ENCODE measurements at places on chromosomes 3 and 15.

- DNase-seq: no peak
Measured at GRCh38 chr3:66795365-66795764, 202.7 kb upstream of the KBTBD8 start.

- DNase-seq: no peak
Measured at GRCh38 chr3:143597774-143598652, 250.3 kb downstream of the SLC9A9 start.

- no peak for DNase-seq
Measured at GRCh38 chr3:35137612-35138011, 501.7 kb upstream of the ARPP21 start.

DNA sequence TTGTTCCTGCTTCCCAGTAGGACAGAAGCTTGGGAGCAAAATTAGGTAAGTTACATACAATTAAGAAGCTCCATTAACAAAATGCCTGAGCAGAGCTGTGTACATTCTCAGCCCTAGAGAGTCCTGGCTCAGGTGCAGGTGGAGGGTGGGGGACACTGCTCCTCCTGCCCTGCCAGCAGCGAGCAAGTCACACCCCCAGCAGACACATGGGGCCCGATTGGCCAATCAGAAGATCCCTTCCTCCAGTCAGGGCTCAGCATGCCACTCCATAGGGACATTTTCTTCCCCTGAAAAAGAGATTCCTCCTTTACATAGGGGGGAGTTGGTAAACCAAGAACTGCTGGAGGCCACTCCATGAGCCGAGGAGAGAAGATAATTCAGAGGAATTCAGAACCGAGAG is 62.1 kb downstream of the PLXNA1 start:
- DNase-seq: no peak

DNA sequence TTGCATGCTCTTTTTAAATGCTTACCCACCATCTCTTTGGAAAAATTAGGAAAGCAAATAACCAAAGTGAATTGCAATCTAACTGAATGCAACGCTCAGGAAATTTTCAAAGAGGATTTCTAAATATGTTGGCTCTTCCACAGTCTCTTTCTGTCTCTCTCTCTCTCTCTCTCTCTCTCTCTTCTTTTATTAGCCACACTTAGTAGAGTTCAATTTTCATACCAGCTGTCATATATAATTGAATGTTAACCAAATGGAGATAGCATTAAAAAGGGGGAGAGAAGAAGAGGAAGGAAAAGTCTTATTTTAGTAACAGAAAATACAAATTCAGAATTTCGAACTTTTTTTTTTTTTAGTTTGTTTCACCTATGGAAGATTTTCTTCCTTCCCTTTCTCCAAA is 235.9 kb upstream of the GBE1 start:
- no peak for DNase-seq

DNA sequence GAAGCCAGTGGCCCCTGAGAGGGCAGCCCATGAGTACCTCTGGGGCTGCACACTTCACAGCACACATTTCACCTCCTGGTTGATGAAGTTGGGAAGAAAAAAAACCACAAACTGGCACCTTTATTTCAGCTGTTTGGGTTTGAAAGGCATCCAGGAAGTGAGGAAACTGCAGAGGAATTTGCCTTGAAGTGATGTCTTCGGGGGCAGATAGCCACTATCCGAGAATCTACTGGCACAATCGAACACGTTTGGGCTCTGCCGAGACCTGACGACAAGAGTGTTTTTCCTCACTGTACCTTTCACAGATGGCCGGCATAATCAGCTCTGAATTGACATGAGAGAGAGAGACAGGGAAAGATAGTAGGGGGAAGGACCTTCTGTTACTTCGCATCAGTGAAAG is 59.7 kb downstream of the LRIG1 start:
- DNase-seq: no peak

DNA sequence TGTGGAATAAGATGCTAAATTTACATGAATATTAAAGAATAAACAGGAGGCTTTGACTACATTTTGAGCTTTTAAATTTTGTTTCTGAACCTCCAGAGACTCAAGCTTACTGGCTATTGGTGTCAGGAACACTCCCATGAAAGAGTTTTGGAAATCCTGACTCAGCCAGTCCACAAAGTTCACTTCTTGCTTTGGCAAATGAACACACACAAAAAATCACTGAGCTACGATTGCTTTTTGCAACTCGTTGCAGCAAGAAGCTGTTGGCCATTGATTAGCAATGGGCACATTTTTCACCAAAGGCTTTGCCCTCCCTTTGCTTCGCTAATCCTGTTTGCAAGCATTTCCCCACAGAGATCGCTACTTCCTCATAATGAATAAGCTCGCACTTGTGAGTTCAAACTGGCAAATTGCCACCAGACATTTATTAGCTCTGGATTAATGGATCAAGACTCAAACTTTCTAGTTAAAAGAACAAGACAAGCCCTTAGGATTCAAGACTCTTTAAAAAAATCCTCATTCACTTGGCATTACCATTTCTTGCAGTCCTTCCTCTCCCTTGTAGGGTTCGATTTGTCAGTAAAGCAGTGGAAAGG is 343.2 kb upstream of the ONECUT1 start:
- DNase-seq: no peak

DNA sequence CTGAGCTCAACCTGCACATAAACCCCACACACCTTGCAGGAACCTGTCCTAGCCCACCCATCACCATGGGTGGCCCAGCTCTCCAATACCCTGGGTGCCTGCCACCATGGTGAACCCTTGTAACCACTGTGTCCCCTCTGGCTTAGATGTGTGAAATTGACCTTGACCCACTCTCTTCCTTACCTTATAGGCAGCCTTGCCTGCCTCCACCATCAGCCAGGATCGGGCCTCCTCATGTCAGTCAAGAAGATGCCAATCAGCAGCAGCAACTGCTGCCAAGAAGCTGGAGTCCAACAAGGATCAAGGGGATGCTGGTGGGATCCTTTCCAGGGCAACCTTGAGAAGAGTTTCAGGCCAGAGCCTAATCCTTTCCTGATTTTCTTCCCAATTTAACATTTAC is 8.8 kb upstream of the CYP11A1 start:
- DNase-seq: no peak

DNA sequence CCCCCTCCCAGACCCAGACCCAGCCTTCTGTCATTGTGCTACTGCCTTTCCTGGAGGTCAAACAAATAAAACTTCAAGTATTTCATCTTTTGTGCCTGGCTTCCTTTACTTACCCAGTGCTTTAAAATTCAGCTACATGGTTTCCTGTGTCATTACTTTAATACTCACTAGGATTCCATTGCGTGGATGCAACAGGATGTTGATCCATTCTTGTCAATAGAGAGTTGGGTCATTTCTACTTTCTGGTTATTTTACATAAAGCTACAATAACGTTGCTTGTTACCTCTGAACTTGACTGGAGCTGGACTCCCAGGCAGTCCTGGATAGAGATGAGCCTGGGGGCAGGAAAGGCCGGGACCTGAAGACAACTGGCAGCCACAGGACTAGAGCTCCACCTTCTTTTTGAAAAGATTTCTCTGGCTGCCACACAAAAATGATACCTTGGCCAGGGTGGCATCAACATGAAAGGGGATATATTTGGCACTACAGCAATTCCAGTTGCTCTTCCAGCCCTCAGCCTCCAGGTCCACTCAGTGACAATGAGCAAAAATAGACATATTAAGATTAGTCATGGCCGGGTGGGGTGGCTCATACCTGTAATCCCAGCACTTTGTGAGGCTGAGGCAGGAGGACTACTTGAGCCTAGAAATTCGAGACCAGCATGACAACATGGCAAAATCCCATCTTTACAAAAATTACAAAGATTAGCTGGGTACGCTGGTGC is 23.3 kb upstream of the HEG1 start:
- DNase-seq: no peak

GRCh38 chr3:124084022-124084881 is 92.3 kb upstream of the ROPN1 start:
- DNase-seq: no peak

DNA sequence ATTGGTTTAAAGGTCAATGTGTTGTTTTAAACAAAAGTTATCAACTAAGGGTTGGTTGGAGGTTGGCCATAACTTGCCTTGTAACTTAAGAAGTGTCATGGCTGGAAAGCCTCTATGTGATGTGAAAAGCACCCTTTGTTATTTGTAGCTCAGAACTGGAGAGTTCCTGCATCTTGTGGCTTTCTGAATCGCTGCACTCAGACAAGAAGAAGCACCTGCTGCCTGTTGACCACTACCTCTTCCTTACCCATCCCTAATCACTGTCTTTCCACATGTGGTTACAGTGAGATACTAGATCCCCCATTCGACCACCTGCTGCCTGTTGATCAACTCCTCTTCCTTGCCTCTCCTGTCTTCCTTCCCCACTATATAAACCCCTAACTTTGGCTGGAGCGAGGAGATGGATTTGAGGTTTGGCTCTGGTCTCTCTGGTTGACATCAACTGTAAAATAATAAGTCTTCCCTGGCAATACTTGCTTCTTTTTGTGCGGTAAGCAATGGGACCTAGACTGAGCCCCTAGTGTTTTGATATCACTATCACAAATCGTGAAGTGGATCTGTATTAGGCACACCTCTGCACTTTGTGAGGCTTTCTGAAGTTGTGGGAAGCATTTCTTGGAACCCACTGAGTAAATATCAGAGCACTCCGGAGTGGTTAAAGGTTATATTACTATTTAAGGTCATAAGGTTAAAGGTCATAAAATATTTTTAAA is 13.8 kb downstream of the RPL39L start:
- no peak for DNase-seq

GRCh38 chr3:116338713-116339112 is 106.6 kb downstream of the LSAMP start:
- no peak for DNase-seq

- DNase-seq: no peak
Measured at GRCh38 chr3:131546441-131546840, 43.7 kb upstream of the MRPL3 start.

- DNase-seq: no peak
Measured at GRCh38 chr3:52202384-52203077, 4.6 kb downstream of the ALAS1 start.

- no peak for DNase-seq
Measured at GRCh38 chr3:23262766-23263165, 59.6 kb downstream of the UBE2E2 start.

DNA sequence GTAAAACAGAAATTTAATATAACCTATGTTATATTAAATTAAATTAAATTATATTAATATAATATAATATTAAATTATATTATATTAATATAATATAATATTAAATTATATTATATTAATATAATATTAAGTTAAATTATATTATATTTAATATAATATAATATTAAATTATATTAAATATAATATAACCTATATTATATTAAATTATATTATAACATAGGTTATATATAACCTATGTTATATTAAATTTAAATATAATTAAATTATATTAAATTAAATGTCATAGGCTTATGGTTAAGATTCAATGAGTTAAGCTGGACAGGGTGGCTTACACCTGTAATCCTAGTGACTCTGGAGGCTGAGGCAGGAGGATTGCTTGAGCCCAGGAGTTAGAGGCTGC is 40.6 kb upstream of the CNOT10 start:
- no peak for DNase-seq

GRCh38 chr15:94584833-94585244 is 353.5 kb downstream of the MCTP2 start:
- no peak for DNase-seq

- DNase-seq: no peak
Measured at GRCh38 chr3:60598671-60599070, 652.6 kb downstream of the FHIT start.

DNA sequence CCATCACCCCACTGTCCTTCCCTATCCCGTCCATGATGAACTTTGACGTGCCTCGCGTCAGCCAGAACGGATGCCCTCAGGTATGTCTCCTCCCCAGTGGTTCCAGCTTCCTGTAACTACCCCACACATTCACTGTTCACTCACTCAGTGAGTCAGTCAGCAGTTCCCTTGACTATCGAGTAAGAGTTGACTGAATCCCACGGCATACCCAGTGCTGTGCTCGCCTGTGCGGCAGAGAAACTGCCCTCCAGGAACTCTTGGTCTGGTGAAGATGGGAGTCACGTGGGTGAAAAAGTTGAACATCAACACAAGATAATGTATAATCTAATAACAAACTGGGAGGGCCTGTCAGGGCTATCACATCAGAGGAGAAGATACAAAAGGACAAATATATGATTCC is 36.7 kb downstream of the CCDC33 start:
- no peak for DNase-seq

DNA sequence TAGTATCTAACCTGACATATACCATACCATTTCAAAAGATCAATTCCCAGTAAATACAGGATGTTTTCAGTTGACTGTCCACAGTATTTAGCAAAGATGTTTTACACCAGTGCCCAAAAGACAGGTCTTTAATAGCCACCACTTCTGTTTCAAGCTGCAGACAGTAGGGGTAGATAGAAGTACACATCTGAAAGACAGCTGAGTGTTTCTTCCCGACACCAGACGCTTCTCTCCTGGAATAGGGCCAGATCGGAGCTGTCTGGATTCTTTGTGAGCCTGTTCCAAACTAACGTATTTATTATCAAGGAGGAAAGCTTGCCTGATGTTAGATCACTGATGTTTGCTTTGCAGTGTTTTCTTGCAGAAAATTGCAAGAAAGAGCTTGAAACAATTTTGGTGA is 136.1 kb upstream of the RBMS3 start:
- no peak for DNase-seq

- DNase-seq: no peak
Measured at GRCh38 chr15:55110446-55110845, 86.3 kb downstream of the RSL24D1 start.

- no peak for DNase-seq
Measured at GRCh38 chr3:81888914-81889557, 127.6 kb upstream of the GBE1 start.

- DNase-seq: peak; percentile 6
Measured at GRCh38 chr3:157865352-157866000, 240.7 kb downstream of the SHOX2 start.

DNA sequence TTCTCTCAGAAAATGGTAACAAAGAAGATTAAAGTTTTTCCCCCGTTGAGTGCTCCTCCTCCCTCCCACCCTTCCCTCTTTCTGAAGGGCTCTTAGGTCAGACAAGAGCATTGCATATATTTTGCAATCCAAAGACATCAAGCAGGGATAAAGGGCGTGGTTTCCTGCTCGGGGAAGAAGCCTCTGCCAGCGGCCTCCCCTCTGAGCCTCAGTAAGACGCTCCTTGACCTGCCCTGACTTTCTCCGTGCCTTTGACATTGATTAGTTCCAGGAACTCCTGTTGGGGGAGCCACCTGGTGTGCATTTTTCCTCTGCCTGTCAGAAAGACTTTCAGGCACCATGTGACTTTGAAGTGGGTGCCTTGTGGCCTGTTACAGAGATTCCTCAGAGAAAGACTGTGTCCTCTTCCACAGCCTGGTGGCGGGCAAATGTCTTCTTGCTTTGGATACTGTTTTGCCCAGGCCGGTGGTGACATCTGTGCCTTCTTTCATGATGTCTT is 87.2 kb upstream of the TBL1XR1 start:
- DNase-seq: no peak

DNA sequence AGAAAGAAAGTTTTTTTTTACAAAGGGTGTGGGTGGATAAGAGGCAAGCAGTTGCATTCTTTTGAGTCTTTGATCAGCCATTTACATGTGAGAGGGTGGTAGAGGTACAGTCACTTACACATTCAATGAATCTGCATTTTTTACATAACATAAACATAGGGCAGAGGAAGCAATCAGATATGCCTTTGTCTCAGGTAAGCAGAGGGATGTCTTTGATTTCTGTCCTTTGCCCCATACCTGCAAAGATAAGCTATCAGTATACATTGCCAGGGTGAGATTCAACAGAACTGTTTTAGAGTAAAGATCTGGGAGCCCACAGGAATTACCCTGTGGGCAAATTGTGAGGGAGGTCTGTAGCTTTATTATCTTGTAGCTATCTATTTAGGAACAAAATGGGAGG is 5.4 kb upstream of the PPP1R2 start:
- DNase-seq: no peak

All from T-helper 1 cell (primary cell).